ENCODE measurements at places on chromosomes 13 and 19.

DNA sequence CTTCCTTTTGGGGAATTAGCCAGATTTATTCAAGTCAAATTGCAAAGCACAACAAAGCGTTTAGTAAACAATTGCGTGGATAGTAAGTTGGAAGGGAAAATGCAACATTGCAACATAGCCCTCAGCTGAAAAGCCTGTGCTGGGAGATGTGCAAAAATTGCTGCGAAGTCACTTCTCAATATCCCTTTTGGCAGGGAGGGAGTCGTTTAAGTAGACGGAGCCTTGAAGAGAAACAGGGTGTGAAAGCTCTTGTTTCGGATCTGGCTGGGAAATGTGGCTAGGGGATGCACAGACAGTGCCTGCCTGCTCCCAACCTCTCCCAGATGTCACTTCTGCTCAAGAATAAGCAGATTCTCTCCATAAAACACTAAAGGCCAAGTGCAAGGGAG lies 56.8 kb downstream of the SLC7A1 start:
- DNase-seq = no peak

DNA sequence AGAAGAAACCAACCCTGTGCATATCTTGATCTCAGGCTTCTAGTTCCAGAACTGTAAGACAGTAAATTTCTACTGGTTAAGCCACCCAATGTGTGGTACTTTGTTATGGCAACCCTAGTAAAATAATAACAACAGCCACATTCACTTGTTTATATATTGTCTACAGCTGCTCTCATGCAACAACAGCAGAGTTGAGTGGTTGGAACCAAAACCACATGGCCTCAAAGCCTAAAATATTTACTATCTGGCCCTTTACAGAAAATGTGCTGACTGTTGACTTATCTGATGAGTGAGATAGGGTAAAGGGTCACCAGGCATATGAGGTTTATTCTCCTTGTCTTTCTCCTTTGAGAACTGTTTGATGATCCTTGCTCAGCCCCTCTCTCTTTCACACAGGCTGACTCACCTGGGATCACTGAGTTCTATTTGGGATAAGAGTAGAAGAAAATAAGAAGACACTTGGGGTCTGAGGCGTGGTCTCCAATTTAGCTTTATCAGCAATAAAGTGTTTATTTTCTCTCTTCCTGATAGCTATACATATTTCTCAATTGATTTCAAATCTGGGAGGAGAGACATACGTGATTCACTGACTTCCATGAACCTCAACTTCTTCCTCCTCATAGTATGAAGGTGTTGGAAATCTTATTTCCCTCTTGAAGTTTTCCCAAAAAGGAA lies 227.5 kb upstream of the STARD13 start:
- DNase-seq = no peak

- peak; percentile 73 for DNase-seq
Measured at GRCh38 chr13:78160793-78161192, 242.2 kb upstream of the EDNRB start.

DNA sequence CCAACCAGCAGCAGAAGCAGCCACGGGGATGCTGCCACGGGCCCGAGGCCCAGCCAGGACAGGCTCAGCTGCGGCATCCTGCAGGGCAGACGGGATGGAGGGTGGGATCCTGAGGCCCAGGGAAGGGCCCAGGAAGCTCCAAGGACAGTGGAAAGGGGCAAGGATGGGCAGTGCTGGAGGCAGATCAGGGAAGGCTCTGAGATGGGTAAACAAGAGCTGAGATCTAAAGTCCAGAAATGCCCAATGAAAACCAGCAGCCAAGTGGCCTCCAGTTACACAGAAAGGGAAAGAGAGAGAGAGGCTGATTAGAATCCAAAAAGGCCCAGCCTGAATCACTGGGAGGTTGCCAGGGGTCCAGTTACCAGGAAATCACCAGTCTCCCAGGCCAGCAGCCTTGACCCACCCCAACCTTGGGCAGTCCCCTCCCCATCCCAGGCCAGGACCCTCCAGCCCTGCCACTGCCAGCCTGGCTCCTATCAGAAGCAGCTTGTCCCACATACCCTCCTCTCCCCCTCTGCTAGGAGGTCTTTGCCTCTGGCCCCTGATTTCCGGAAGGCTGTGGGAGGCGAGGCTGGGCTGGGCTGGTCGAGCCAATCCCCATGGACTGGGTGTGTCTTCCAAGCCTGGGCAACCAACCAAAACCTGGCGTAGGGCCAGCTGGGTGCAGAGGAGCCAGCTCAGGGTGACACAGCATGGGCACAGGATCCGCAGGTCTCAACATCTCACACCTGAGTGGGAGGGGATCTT lies at the start of gene CYP4F11:
TSS of gene CYP4F11 (minus strand) at position 198 of the 747 bp plus-strand sequence. CDS start at position 77, 121 bp downstream.
- DNase-seq = no peak

- no peak for DNase-seq
Measured at GRCh38 chr13:51283371-51283770, 56.1 kb upstream of the SERPINE3 start.

GRCh38 chr13:49789968-49790367 lies 2.5 kb downstream of the KPNA3 start:
- DNase-seq = no peak

- no peak for DNase-seq
Measured at GRCh38 chr19:41403181-41403970, 5.8 kb downstream of the BCKDHA start.

- DNase-seq = no peak
Measured at GRCh38 chr13:59664586-59664985, 499.1 kb downstream of the DIAPH3 start.

- no peak for DNase-seq
Measured at GRCh38 chr19:13946414-13946813, 5.9 kb upstream of the DCAF15 start.

DNA sequence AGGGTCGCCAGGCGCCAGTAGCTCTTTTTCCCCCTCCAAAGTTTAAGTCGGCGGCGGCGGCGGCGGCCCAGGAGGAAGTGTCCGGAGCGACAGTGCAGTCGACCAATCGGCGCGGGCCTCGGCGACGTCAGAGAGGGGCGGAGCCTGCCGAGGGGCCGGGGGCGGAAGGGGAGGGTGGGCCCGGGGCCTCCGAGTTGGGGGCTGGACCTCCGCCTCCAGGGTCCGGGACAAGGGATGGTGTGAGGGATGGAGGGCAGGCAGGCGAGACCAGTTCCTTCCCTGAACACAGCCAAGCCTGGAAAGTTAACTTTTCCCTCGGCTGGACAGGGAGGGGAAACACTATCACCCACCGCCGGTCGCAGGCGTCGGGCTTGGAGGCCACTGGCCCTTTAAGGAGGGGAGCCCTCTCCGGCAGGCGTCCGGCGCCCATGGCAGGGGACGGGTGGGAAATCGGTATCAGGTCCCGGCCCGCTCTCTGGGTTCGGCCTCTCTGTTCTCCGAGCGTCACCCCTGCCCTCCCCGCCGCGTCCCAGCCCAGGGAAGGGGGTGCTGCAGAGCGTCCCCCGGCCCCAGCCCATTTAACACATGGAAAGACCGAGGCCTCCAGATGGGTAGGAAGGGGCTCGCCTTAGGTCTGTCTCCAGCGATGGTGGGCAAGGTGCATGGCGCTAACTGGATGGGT lies at the start of gene PRKD2:
TSS of gene PRKD2 (minus strand) at position 81 of the 682 bp plus-strand sequence. CDS start 744 bp downstream, outside the sequence.
- DNase-seq = peak; percentile 76

DNA sequence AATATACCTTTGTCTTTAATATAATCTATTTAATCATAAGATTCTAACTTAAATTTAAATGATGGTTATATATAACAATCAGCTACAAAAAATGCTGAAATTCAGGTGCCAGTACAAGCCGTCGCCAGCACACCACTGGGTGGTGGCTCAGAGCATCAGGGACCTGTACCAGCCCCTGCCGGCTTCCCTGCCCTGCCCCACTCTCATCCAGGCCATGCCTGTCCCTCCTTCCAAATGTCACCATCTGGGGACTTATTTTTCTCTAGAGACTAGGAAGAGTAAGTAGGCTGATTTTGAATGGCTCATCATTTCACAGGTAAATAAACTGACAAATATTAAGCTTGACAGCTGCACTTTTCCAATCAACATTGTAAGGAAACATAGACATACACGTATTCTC lies 1.6 kb downstream of the METTL21C start:
- no peak for DNase-seq

DNA sequence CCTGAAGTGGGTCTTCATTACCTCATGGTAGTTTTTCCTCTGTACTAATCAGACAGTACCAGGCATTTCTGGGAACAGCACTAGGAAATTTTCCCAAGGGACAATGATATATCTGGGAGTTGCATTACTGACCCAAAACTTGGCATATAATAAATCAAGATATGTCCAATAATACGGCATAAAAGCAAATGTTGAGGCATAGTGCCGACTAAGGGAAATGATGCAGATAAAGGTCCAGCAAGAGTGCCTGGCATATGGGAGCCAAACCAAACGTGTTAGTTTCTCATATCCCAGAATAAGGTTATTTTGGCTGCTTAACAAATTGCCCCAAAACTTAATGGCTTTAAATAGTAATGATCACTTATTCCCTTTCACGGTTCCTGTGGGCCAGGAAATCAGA lies 12.1 kb upstream of the TDRD3 start:
- no peak for DNase-seq

DNA sequence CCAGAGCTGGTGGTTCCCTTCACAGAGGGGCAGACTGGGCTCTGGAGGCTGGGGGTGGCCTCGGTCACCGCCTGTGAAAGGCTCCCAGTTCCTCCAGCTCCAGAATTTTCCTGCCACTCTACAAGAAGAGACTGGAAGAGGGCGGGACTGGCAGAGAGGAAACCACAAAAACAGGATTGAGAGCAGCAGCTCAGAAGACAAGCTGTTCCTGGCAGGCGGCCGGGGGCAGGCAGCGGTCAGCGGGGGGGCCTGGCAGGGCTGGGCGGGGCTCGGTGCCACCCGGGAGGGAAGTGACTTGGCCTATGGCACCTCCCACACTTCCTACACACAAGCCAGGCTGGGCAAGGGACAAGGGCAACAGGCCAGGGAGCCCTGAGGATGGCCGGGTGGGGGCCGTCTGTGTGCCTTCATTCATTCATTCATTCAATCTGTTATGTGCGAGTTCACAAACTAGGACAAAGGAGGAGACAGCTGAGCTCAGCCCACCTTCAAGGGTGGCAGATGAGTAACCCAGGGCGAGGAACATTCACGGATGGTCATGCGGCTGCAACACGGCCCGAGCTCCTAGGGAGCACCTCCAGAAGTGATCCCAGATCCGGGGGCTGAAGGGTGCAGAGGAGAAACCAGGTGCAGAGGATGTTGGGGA lies 16.9 kb upstream of the BTBD2 start:
- DNase-seq = peak; percentile 84

GRCh38 chr19:336067-336614 lies 8.5 kb downstream of the MIER2 start:
- no peak for DNase-seq

DNA sequence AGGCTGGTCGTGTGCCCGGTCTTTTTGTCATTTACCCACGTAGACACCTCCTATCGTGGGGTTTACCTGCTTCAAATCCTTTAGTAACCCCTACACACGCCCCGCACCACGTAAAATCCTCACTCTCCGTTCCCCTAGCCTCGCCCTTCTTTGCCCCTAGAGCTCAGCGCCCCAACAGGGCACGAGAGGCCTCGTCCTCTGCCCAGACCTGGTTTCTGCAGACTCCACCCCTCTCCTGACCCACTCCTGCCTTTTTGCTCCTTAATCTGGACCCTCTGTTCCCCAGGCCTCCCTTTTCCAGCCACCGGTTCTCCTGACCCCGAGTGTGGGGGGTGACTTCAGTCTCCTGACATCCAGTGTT lies 412 bp downstream of the ZNF528 start:
- DNase-seq = peak; percentile 14

DNA sequence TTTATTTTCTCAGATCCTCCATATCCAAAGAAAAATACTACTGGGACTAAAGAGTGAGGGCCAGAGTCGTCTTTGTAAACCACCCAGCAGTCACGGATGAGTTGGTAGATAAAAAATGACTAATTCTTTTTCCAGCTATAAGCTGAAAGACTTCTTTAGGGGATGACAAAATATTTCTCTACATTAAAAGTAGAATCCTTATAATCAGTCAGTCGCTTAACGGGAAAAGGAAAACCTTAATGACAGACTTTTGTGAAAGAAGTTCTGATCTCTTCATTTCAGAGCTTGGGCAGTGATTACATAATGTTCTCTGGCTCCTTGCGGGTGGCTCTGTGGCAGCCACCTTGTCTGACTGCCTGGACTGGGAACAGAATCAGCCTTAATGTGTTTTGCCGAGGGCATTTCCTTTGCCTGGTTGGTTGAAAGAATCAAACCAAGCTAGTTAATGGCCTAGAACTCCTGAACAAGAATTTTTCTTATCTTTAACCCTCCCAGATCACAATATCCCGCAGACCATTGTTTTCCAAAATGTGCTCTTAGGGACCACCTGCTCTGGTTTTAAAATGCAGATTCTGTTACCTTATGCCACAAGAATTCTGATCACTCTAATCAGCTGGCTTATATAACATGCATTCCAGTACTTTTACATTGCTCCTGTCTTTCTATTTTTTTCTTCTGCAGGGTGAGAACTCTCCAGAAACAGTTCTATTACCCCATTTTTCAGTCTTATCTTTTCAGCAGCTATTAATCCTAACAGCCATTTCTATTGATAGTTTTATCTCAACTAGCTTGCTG lies 2.5 kb downstream of the ITM2B start:
- peak; percentile 36 for DNase-seq

- no peak for DNase-seq
Measured at GRCh38 chr19:49256691-49257090, 68.3 kb downstream of the SLC6A16 start.

DNA sequence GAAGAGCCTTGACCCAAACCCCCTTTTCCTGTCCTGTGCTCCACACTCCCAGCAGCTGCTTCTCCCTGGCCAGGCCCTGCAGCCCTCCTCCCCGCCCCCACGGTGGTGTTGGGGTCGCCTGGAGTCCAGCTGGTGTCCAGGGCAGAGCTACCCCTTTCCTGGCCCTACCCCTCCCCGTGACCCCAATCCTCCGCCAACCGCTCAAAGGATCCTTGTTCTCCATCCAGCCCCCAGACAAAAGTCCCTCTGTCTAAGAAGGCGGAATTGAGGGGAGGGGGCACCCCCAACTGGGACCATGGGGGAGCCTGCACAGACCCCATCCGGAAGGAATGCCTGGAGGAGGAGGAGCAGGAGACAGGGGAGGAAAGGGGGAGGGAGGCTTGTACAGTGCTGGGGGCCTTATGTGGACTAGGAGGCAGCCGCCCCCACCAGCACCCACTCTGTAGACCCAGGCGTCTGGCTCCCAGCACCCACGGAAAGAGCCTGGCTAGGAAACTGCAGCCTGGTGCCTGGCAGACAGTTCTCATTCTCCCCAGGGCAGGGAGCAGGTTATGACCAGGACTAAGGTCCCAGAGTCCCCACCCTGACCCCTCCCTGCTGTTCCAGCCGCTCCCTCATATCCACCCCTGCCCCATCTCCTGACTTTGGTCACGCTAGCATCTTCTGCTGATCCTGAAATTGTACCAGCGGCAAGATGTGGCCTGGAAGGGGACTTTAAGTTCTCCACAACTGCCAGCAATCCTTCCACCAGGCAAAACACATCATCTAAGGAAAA lies at the start of gene FXYD3:
TSS of gene FXYD3 (plus strand) at position 647 of the 775 bp plus-strand sequence. CDS start 3,554 bp downstream, outside the sequence.
- DNase-seq = no peak

DNA sequence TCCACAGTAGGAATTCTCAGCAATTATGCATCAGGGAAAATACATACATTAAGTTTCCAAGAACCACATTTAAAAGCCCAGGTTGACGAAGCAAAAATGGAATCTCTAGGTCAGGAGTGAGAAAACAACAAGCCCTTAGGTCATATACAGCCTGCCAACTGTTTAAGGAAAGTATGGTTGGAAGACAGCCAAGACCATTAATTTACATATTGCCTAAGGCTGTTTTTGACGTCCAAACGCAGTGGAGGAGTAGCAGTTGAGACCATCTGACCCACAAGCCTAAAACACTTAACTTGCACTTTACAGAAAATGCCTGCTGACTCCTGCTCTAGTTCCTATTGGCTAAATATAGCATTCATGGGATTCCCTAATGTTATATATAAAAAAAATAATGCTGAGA lies 299.0 kb downstream of the ITGBL1 start:
- peak; percentile 98 for DNase-seq

All from iris pigment epithelial cell (primary cell).